HT1080 (cell line): ENCODE measurements at places on chromosomes 2 and 18.

GRCh38 chr18:36905571-36905970 is 76.6 kb downstream of the KIAA1328 start:
- no peak for DNase-seq

GRCh38 chr2:189002079-189002478 is 27.9 kb downstream of the COL3A1 start:
- DNase-seq, result peak; percentile 82

DNA sequence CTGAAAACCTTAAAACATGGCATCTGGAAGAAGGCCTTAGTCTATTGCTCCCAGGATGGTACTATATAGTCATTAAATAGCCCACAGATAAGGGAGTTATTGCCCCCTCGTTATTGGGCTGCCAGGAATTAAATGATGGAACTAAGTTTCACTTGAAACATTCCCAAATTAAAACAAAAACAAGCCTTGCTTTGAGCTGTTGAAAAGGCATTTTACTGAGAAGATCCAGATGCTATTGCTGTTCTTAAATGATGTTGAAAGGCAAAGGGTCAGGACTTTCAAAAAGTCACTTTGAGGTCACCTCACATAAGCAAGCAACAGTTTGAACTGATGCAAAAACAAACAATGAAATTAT is 2.0 kb upstream of the AMMECR1L start:
- DNase-seq, result no peak

DNA sequence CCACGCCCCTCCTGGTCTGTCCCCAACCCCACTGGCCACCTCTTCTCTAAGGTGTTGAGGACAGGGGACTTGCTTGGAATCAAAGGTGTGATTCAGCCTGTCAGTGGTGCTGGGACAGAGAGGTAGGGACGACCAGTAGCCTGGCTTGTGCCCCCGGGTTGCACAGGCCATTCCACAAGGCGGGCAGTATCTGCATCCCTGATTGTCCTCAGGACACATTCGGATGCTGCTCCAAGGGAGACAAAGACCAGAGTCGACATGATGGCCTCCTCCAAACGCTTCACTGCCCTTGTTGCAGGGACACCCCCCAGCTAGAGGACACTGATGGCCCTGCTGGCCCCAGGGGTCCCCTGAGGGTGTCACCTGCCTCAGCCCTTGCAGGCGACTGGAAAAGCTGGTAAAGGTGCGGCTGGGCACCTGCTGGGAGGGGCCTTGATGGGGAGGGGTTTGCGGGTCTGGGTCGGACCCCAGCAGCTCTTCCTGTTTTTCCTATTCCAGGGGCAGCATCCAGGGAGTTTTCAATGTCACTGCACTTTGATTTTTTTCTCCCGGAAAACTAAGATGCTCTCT is 98.0 kb downstream of the PTGR3 start:
- DNase-seq, result no peak

GRCh38 chr2:62705859-62706720 is 577 bp downstream of the EHBP1 start:
- DNase-seq, result peak; percentile 34

DNA sequence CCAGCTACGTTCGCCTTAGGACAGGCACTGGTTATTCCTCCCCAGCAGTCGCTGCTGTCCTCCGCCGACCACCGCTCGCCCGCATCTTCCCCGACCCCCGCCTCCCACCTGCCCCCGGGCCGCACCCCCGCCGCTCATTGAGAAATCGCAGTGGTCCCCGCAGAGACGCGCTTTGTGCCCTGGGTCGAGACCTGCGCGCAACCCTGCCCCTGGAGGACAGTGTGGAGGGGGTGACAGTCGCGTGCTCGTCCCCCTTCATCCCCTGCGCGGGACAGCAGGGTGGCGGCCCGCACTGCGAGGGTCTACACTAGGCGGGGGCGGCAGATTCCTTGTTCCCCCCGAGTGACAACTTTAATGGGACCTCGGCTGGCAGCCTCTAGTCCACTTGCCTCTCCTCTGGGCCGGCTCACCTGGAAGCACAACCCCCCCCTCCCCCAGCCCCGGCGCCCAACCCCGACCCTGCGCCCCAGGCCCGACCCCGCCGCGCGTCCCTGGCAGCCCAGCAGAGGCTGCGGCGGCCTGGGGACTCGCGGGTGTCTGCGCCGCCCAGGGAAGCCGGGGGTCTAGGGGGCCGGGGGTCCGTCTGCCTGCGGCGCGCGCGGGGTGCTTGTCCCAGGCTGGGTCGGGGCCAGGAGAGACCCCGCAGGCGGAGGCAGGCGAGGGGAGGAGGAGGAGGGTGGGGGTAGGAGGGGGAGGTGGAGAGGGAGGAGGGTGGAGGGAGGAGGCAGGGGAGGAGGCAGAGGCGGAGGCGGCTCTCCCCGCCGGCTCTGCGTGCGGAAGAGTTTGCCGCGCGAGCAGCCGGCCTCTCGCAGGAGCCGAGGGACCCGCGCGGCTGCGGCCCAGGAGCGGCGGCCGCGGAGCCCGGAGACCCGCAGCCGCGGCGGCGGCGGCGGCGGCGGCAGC is at the start of gene NPAS2:
Gene NPAS2, plus strand, starts transcription at position 770 of the 903 bp plus-strand sequence. CDS start 84,616 bp downstream, outside the sequence.
- peak; percentile 59 for DNase-seq

GRCh38 chr2:90069290-90069894 is 1377.9 kb downstream of the RPIA start:
- peak; percentile 52 for DNase-seq

DNA sequence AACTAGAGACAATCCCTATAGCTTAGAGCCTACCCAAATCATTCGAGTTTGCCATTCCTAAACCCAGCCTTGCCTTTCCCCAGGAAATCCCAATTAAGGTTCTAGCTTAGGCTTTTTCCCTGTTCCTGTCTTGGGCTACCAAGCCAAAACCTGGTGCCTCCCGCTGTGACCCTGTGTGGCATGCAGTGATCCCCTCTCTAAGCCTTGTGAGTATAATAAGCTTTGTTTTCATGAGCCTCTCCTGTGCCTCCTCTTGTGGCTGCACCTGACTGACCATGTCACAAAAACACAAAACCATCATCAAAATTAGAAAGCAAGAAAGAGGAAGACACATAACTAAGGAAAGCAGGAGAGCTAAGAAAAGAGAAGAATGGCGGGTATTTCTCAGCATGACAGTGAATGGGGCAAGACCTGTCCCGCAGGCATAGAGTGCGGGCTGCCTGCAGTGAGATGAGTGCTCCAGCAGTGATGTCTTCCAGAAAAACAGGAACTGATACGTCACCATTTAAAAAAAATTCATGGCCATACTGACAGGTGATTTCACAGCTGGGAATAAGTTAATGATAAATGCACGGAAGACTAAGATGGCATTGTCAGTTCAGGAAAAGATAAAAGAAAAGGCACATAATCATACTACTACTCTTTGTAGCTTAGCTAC is 9.2 kb upstream of the PAIP2B start:
- no peak for DNase-seq

DNA sequence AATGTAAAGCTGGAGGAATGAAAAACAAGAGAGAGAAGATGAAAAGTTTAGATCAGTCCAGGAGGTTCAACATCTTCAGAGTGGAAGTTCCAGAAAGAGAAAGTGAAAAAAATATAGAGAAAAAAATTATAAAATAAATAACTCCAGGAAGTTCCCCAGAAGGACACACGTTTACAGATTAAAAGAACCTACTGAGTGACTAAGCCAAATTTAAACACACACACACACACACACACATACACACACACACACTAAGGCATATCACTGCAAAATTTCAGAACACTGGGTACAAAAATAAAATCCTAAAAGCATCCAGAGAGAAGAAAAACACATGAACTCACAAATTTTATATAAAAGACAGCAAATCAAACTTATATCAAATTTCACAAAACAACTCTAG is 85.9 kb upstream of the PMAIP1 start:
- DNase-seq, result no peak

DNA sequence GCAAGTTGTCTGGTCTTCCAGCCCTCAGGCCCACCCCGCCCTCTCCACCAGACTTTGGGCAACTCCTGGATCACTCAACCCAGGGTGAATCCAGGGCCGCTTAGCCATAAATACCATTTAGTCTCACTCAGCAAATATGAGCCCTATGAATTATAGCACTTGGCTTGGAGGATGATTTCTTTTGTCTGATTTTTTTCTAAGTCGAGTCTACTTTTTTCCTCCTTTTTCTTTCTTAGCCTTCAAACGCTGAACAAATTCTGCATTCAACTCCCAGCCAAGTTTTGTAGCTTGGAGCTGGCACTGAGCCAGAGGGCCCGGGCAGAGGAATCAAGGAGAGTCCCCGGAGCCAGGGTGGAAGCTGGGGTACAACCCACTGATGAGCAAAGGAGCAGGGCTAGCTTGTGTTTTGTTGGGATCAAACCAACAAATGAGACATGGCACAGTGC is 48.7 kb downstream of the SERTAD2 start:
- DNase-seq, result no peak

DNA sequence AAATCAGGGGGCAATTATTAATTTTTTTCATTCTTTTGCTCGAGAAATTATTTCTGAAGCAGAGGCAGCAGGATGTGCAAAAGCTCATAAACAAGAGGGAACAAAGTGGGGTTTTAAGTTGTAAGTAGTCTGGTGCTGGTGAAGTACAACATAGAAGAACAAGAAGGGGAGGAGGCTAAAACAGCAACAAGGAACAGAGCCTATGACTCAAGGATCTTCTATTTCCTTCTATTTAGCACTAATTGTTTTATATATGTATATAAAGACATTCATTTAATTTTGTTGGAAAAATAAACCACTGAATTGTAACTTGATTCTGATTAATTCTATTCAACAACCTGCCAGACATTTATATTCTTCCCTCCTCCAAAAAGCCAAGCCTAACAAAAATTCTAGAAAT is 35.0 kb downstream of the YES1 start:
- no peak for DNase-seq

- peak; percentile 31 for DNase-seq
Observed at GRCh38 chr2:239114119-239114581, 266.3 kb downstream of the TWIST2 start.

DNA sequence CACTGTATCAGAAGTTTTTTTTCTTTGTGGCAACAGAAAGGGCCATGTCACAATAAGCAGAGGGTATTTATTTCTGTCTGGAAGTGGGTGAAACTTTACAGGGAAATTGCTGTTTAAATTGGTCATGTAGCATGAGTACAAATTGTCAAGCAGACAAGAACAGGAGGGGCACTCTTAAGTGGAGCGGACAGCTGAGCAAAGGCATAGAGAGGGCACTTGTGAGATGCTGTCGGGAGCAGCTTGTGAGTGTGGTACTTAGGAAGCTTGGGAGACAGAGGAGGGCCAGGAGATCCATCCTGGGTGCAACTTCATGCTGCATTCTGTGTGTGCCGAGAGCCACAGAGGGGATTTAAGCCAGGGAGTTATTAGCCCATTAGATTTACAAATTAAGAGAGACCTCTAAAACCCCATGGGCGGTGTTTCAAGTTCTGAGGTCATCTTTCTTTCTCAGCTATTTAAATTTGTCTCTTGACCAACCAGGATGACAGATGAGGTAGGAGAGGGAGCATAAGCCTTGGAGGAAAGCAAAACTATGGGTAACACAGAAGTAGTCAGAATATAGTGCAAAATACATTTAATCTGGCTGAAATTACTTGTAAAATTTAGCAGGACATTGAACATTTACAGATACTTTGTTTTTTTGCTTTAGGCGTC is 30.4 kb downstream of the INPP4A start:
- DNase-seq, result no peak

- no peak for DNase-seq
Observed at GRCh38 chr2:127014224-127014623, 92.7 kb downstream of the BIN1 start.

- DNase-seq, result no peak
Observed at GRCh38 chr2:200467806-200468681, 41.8 kb downstream of the KCTD18 start.

GRCh38 chr2:72674982-72675915 is 150.6 kb downstream of the EXOC6B start:
- no peak for DNase-seq

DNA sequence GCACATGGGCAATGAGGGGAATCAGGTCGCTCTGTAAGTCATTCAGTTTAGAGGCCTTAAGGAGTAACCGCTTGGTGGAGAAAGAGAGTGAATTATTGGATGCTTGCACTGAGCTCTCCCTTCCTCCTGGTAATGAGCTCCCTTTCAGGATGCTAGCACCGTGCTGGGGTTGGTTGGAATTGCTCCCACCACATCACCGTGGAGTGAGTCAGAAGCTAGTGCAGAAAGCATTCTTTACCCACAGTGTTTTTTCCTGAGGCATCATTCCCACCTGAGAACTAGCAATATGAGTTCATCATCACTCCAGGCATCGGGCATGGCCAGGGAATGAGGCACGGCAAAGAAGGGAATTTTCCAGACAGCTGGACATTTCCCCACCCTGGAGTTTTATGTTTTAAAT is 57.6 kb downstream of the ITGB6 start:
- DNase-seq, result peak; percentile 33

- no peak for DNase-seq
Observed at GRCh38 chr18:51643483-51643882, 446.0 kb upstream of the MEX3C start.

- no peak for DNase-seq
Observed at GRCh38 chr2:71702971-71703898, 249.9 kb downstream of the DYSF start.

DNA sequence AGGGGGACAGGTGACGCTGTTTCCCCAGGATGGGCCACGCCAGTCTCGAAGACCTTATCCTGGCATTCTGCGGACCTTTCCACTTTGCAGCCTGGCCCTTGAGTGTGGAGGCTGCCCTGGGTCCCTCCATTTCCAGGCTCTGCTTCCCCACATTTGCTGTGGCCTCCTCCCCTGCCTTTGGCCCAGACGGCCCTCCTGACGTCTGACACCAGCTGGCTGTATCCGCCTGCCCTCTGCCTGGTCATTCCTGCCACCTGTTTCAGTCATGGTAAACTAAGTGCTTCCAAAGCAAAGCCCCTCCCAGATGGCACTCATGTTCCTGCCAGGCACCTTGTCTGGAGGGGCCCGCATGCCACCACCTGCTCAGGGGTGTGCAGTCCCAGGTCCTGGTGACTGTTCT is 95.1 kb downstream of the ASB1 start:
- no peak for DNase-seq

DNA sequence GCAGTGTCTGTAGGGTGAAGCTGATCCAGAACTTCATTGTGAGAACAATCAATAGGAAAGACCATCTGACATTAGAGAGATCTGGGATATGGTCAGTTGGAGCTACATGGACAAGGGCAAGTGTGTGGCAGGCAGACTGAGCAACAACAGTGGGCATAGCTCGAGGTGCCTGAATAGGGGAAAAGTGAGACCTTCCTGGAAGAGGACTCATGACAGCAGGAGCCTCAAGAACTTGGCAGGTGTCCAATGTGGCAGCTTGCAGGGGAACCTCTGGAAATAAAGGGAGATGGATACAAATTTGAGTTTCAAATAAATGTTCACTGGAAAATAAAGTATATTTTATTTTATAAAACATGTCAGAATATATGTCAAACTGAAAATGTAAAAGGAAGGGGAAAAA is 117.9 kb downstream of the TANC1 start:
- no peak for DNase-seq

GRCh38 chr2:169609264-169609663 is 25.1 kb downstream of the PPIG start:
- no peak for DNase-seq
